Stimulated activated CD4-positive, alpha-beta T cell treated with anti-CD3 and anti-CD28 coated beads, Interleukin-2, amount 100 ng/mL, for 24 hours (primary cell): ENCODE measurements at places on chromosomes 12 and 14.

GRCh38 chr14:94524093-94524492, 14.8 kb upstream of the SERPINA12 start:
- no peak for DNase-seq

DNA sequence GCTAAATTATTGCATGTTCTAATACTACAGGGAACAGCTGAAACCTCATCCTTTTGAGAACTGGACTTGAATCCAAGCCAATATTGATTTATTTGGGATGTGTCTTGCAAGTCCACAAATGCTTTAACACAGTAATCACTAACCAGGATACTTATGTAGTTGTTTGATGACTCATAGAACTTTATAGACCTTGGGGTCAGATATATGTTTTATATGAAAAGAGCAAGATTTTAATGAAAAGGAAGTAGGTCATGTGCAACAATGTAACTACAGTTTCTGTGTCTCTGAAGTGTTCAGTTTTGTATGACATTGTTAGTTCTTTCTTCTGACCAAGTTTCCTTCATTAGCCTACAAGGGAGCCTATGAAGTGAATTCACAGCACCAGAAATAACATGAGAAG, 352.0 kb downstream of the ZFP36L1 start:
- DNase-seq, result no peak

- DNase-seq, result no peak
Observed at GRCh38 chr12:12180136-12180535, 86.7 kb downstream of the LRP6 start.

- DNase-seq, result no peak
Observed at GRCh38 chr12:79522257-79522988, 168.3 kb downstream of the PAWR start.

GRCh38 chr12:807041-807735, 54.8 kb downstream of the WNK1 start:
- DNase-seq, result no peak

DNA sequence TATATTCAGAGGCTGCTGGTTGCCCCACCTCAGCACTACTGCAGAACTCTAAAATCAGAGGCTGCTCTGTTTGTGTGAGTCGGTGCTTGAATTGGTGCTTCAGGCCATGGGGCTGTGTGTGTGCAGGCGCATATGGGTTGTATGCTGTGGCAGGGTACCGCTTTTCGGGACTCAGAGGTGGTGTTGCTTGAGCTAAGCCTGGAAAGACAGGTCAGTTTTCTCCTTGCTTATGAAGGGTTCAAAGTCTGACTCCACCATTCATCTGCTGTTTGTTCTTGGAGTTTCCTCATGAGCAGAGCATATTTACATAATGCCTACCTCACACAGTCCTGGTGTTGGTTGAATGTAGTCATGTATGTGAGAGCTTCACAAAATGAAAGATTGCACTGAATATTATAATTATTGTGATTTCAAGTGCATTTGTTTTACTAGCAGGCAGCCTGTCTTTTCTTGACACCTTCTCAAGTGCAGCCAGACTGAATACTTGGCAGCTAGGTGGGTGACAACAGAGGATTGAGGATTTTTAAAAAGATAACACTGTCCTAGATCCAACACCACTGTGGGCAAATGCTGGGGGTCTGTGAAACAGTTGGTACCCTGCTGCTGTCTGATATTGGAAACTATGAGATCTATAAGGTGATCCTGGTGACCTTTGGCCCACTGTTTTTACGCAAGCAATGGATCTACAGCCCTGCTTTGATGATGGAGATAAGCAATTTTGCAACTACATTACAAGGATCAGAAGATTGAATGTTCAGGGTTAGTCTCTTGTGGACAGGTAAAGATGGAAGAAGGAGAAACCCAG, 1.0 kb upstream of the ANG start:
- DNase-seq, result no peak

- no peak for DNase-seq
Observed at GRCh38 chr12:41293011-41293410, 104.9 kb downstream of the PDZRN4 start.

DNA sequence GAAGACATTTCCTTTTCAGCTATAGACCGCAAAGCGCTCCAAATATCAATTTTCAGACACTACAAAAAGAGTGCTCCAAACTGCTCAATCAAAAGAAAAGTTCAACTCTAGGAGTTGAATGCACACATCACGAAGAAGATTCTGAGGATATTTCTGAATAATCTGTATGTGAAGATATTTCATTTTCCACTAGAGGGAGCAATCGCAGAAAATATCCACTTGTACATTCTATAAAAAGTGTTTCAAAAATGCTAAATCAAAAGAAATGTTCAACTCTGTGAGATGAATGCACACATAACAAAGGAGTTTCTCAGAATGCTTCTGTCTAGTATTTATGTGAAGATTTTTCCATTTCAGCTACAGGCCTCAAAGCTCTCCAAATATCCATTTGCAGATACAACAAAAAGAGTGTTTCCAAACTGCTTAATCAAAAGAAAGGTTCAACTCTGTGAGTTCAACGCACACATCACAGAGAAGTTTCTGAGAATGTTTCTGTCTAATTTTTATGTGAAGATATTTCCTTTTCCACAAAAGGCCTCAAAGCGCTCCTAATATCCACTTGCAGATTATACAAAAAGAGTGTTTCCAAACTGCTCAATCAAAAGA, 643.8 kb upstream of the ALG10B start:
- DNase-seq, result no peak
